ENCODE measurements at places on chromosomes 5 and 9.

- no peak for DNase-seq
Measured at GRCh38 chr9:84597131-84597530, 72.4 kb upstream of the NTRK2 start.

GRCh38 chr5:28807195-28807729, 1768.9 kb upstream of the CDH9 start:
- DNase-seq, result no peak

DNA sequence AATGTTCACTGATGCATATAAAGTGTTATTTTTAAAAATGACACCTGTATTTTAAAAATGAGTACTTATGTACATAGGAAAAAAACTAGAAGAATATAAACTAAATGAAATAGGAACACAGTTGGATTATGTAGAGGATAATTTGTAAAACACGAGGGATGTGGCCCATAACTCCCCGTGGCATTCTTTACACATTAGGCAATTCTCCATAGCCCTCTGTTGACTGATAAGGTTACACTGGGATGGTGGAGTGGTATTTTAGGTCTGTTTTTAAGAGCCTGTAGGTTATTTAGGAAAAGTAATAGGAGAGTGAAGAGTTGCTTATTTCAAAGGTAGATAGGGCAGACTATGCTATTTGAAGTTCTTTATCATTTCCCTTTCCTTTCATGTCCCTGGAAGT, 1.8 kb downstream of the CAVIN4 start:
- no peak for DNase-seq

DNA sequence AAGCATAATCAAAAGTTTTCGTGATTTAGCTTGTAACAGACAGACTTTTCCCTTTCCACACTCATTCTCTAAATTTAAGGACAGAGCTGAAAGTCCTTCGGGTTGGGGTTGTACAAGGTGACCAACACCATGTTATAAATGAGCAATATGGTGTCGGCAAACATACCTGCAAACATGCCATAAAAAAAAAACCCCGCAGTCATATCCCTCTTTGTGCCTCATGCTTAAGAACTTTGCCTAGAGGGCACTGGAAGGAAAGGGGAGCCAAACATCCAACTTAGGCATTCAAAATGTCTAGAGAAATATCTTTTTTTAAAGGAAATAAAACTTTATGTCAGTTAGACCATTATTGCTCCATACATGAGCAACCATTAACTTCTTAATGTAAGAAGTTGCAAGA, 73.2 kb downstream of the TLE1 start:
- DNase-seq, result no peak

GRCh38 chr5:69512740-69513260, 20.2 kb downstream of the OCLN start:
- no peak for DNase-seq

DNA sequence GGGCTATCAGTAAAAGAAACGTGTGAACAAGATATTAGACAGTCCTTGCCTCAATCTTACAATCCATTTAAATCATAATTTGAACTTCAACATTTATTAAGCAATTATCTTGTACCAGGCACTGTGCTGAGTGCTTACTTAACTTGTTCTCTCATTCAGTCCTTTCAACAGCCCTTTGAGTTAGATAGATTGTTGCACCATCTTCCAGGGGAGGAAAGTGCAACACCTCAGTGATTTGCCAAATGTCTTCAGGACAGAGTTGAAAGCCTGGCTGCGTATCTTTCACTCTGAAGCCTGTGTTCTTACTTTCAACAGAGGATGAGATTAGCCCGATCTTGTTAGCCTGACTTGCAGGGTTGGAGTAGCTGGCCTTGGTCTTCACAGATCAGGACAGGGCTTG, 34.2 kb upstream of the SUB1 start:
- DNase-seq, result no peak

DNA sequence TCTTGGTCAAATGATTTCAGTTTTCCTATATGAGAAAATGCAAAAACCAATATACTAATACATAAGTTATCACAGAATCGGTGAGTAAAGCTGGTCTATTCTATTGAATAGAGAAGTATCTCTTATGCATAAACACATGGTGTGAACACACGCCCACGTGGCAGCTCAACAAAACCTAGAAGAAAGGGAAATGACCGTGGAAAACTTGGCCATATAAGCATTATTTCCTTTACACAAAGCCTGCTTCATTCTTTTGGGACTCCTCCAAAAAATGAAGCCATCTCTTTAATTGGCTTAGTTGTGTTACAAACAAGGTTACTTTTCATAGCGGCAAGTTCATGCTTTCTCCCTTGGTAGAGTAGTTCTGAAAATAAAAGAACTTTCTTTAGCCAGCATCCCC, 183.2 kb downstream of the TMEM161B start:
- DNase-seq, result no peak

- no peak for DNase-seq
Measured at GRCh38 chr9:136544964-136545691, 720 bp downstream of the NOTCH1 start.

DNA sequence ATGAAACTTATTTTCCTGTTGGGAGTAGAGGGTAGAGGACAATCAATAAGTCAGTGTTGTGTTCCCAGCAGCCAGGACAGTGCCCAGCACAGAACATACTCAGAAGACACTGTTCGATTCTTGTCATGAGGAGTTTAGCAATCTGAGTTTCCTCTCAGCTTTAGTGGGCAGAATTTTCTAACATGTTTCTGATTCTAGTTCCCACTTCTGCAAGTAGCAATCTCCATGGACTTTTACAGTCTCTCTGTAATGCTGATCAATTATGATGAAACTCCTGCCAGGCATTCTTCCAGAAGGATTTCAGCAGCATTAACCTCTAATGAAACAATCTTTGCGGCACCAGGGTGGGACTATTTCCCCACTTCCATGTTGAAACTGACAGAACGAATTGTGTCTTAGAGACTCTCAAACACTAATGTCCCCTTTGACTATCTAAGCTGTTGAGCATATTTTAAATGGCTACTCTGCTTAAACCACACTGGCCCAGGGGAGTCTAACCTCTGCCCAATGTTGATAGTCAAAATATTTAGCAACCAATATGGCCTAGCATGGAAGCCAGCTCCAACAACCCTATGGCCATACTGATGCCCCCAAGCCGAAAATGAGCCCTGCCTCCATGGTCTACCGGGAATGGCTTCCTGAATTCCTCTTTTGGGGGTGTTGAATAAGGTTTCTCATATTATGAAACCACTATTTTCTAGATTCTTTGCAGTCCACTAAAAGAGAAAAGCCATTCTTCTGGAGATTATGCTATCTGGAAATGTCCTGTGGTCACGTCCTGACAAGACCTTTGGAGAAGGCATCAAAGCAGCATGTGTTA, 484.3 kb downstream of the BNC2 start:
- no peak for DNase-seq

- DNase-seq, result no peak
Measured at GRCh38 chr5:154786414-154786813, 31.2 kb downstream of the LARP1 start.

DNA sequence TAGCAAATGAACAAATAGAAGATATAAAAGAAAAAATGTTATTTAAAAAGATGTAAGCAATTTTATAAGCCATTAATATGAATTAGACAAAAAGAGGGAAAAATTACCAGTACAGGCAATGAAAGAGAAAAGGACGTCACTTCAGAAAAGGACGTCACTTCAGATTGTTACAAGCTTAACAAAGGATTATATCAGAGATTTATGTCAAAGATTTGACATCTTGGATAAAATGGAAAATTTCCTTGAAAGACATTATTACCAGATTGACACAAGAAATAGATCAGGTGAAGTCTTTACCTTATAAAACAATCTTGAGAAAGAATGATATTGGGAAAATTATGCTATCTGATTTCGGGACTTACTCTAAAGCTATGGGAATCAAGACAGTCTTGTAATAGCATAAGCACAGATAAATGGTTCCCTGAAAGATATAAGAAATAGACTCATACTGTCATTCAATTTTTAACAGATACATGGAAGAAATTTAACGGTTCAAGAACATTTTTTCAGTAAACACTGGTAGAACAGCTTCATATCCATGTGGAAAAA, 625.4 kb upstream of the EDIL3 start:
- no peak for DNase-seq

DNA sequence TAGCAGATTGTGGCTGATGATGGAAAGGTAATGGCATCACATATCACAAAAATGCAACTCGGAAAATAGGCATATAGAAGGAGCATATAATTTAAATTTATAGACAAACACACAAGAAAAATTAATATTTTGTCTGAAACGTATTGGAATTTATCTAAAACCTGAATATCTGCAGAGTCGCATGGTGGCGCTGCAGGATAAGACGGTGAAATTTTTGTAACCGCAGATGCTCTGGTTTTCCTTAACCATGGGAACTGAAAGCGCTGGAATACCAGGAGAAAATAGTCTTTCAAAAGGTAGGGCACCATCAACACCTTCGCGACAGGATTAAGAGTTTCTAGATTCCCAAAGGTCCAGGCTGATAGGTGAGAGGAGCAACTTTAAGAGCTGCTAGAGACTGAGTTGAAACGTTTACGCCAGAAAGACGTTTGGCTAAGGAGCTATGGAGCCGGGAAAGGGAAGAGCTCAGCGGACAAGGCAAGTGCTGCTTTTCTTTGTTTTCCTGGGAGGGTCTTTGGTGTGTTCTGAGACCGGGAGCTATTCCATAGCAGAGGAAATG, 11.0 kb upstream of the PCDHB15 start:
- DNase-seq, result no peak

DNA sequence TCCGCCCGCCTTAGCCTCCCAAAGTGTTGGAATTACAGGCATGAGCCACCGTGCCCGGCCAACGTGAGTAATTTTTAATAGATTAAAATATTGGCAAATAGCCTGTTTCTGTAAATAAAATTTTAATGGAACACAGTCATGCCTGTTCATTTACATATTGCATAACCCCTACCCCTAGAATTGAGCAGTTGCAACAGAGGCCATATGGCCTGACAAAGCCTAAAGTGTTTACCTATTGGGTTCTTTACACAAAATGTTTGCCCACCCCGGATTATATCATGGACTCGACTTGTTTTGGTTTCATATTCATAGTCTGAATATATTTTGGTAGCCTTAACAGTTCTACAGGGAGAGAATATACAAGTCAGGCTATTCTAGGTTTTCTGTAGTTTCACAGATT, 5.3 kb downstream of the NSA2 start:
- no peak for DNase-seq

DNA sequence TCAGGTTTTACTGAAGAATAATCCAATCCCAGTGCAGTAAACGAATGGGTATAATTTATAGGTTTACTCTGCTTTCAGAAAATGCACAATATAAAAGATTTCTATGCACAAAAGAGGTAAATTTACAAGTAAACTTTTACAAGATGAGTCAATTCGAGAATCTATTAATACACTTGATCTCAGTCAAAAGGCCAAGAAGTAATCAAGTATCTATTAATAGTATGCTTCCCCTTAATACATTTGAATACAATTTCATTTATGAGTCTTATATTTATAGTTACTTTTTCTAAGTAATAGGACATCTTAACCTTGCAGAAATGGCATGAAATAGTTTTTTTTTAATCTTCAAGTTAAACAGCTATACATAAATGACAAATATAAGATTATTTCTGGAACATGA, 355.2 kb upstream of the EFNA5 start:
- no peak for DNase-seq

DNA sequence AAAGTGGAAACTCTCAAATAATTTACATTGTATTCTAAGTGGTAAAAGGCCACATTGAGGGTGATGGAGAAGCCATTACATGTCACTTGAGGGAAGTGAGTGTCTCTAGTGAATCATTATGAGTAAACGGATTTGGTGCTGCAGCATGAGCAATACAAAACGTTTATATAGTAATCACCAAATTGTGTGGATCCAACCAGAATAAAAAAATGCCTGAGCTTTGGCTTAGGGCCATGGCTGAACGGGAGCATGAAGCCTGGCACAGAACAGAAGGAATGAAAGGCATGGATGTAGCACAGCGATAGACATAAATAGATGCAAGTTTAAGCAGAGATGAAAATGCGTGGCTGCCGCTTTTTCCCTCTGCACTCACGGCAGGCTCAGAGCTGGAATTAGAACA, 58.3 kb downstream of the PTTG1 start:
- no peak for DNase-seq

- DNase-seq, result no peak
Measured at GRCh38 chr5:37966291-37966690, 126.5 kb upstream of the GDNF start.

- no peak for DNase-seq
Measured at GRCh38 chr5:180786531-180787398, 15.8 kb downstream of the MGAT1 start.

- DNase-seq, result no peak
Measured at GRCh38 chr9:101365181-101365580, 19.6 kb downstream of the BAAT start.

GRCh38 chr9:912776-913175, 63.7 kb upstream of the DMRT3 start:
- no peak for DNase-seq

- no peak for DNase-seq
Measured at GRCh38 chr9:87259543-87260518, 237.8 kb upstream of the DAPK1 start.

GRCh38 chr5:79901631-79902030, 89.4 kb downstream of the MTX3 start:
- DNase-seq, result no peak

GRCh38 chr5:180080486-180081280, 9.1 kb upstream of the RNF130 start:
- no peak for DNase-seq

DNA sequence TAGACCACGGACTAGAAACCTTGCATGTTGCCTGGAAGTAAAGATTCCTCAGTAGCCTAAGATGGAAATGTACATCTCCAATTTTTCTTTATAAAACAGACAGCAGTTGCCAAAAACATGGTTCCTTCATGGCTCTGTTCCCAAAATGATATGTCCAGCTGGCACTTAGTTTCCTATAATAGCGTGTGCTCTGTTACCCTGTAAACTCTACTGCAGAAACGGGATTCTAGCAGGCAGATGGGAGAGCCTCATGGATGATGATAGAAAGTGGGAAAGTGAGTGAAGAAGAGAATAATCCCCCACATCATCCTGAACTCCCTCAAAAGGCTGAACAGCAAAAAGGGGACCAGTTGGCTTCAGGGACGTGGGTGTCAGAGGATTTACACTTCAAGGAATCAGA, 118.2 kb downstream of the FRMD3 start:
- no peak for DNase-seq

- no peak for DNase-seq
Measured at GRCh38 chr9:92722386-92723298, 42.0 kb downstream of the BICD2 start.

GRCh38 chr9:117160254-117160653, 254.6 kb downstream of the ASTN2 start:
- no peak for DNase-seq

GRCh38 chr9:80177949-80178480, 606.2 kb downstream of the TLE4 start:
- no peak for DNase-seq

GRCh38 chr5:71971862-71972261, 135.4 kb upstream of the MAP1B start:
- DNase-seq, result no peak

- DNase-seq, result no peak
Measured at GRCh38 chr5:143216211-143216610, 187.3 kb downstream of the NR3C1 start.

DNA sequence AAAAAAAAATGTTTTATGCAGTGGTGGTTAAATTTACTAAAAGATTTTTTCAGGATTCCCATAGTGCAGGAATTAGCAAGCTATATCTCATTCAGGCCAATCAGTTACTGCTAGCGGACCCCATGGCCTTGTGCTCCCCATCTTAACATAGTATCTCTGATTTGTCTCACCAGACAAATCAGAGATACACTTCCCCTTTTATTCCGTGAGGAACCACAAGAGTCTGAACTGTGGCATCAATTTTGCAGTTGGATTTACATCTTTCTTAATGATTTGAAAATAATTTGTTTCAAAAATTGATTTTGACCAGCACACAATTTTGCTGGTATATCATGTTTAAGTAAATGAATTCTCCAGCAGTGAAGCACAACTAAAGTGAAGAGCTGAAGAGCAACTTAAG, 17.9 kb downstream of the ITGA1 start:
- DNase-seq, result no peak
